ENCODE measurements at places on chromosomes 12 and 14.

GRCh38 chr12:110246636-110247339, 34.3 kb upstream of the ATP2A2 start:
- no peak for DNase-seq

- DNase-seq, result no peak
These were observed 10.3 kb downstream of the PLEKHG3 start for GRCh38 chr14:64714432-64715025.

GRCh38 chr14:102280376-102280962, 24.5 kb downstream of the MOK start:
- no peak for DNase-seq

- DNase-seq, result no peak
These were observed 82.7 kb upstream of the KITLG start for GRCh38 chr12:88662961-88663360.

GRCh38 chr12:122499991-122500684, 594 bp downstream of the ZCCHC8 start:
- DNase-seq, result peak; percentile 8

DNA sequence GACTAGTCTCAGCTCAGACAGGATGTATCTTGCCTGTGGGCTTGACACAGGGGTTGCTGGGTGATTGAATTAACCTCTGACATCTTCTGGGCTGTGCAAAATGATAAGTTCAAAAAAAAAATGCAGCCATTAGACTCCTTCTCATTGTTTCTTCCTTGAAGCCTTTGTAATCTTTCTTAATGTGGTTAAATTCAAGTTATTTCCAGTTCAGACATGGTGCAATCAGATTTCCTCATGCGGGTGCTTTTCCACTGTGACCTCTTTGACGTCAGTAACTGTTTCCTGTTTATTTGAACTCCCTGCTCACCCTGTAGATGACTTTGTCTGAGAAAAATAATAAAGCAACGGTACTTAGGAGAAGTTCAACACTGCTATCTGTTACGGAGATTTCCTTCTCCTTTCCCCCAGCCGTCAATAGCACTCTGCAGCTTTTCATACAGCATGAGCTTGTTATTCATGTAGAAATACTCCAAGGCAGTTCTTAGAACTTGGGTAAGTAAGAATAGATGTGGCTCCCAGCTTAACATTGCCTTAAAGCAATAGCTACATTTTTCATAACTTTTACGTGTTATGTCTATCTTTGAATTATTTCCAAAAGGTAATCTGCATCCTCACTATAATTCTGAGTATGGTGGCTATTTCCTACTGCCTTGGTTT, 155.5 kb downstream of the PRKCH start:
- DNase-seq, result peak; percentile 40

GRCh38 chr14:64253672-64254071, 40.5 kb downstream of the ESR2 start:
- no peak for DNase-seq

DNA sequence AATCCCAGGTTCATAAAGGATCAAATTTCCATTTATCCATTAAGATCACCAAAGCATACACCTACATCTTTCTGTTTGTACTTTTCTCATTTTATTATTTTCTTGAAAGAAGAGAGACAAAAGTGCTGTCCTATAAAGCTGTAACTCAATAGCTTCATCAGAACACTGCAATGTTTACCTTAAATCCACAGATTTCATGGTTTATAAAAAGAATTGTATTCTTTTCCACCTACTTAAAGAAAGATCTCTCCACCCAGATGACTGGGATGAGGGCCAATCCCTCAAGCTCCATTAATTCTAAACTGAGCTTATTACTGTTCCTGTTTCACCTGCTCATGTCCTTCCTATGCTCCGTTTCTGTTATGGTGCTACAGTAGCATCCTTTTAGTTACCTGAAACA, 470.6 kb downstream of the BCAT1 start:
- no peak for DNase-seq

DNA sequence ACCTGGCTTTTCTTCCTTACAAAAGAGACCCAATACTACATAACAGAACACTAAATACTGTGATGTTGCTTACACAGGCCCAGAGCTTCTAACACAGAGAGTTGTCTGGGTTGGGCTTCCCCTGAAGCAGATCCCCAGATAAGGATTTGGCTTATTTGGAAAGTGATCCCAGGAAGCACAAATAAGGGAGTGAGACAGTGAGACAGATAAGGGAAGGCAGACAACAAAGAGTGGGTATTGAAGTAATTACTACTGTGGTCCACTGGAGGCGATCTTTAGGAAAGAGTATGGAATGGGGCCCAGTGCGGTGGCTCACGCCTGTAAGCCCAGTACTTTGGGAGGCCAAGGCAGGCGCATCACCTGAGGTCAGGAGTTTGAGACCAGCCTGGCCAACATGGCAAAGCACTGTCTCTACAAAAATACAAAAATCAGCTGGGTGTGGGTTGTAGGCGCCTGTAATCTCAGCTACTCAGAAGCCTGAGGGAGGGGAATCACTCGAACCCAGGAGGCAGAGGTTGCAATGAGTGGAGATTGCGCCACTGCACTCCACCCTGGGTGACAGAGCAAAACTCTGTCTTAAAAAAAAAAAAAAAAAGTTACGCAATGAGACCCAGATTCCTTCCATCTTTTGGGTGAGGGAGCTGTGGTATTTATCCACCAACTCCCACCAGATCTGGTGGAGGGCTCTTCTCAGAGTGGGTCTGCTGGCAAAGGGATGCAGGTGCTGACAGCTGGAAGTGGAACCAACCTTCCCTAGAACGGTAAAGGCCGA, 10.2 kb upstream of the C12orf43 start:
- no peak for DNase-seq

GRCh38 chr12:79548610-79548924, 142.2 kb downstream of the PAWR start:
- DNase-seq, result no peak

DNA sequence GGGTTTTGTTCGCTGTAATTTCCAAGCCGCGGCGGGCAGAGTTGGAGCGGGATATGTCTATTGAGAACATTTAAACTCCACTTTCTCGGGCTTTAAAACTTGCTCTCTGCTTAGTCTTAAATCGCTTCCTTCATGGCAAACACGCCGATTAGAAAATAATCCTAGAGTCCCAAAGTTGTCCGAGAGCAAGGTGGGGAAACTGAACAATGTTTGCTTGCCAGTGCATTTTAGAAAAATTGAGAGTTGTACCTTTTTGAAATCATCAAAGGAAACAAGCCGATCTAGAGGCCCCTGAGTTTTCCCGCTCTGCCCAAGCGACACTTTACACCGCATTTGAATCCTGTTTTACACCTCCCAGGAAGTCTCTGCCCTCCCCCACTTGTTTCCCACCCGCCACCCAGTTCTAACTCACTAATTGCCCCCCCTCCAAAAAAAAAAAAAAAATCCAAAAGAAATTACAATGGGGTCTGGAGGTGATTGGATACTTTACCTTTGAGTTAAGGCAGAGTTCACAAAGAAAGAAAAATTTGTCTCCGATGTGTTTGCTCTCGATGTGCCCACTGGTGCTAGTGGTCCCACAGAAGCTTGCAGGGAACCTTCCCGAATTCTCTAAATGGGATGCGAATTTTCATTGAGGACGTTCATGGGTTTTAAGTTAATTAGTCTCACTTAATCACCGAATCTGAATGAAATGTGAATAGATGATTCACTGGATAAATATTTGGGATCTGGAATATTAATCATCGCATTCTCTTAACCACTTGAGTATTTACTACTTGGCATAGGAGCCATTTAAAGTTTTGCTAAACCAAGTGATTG, 2.3 kb downstream of the HMGA2 start:
- no peak for DNase-seq

GRCh38 chr12:124364543-124364942, 69.7 kb downstream of the RFLNA start:
- no peak for DNase-seq

- no peak for DNase-seq
These were observed 990.2 kb downstream of the GALC start for GRCh38 chr14:87002776-87003175.

GRCh38 chr12:58916161-58916621, 4.1 kb downstream of the LRIG3 start:
- no peak for DNase-seq

DNA sequence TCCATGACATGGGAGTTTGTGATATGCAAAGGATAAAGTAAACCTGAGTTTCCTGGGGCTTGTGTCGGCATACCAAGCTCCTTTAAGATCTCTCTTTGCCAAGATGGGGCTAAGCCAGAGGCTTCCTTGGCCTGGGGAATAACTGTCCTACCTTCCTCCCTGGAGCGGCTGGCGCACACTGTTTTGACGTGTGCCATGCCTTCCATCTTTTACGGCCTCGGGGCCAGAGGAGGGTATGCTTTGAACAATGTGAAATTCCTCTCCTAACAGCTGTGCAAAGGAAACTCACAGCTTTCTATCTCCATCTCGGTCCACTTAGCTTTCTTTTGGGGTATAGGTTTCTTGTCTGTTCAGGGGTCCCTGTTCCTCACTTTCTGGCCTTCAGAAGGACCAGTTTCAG, 55.2 kb downstream of the NTF3 start:
- no peak for DNase-seq

DNA sequence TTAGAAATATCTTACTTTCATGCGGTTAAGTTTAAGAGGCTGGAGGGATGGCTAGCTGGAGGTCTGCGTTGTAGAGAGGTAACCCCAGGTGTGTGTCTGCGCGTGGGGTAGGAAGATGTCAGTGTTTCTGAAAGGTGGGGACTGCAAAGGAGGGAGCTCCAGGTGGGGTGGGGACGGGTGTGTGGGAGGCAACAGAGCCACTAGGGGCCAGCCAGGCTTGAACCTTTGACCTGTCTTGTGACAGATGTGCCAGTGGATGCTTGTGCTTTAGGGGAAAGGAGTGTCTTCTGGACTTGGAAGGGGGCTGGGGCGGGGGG, 841 bp downstream of the GLI1 start:
- DNase-seq, result no peak

DNA sequence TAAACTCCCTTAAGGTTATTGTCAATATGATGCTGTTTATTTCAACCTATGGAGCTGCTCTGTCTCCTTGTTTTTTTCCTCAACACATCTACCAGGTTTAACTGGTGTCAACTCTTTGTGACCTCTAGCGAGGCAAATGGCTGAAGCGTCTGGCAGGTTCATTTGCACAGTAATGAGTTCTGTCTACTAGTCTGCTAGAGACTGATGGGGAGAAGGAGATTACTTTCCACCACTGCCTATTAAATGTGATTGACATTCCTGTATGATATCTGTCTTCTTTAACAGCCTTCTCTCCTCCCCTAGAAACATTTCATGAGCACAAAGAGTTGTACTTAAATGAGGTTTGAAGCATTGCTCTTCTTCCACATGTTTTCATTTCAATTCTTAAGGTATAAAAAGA, 253.7 kb downstream of the SLC6A15 start:
- no peak for DNase-seq

- DNase-seq, result no peak
These were observed 5.9 kb downstream of the GSG1 start for GRCh38 chr12:13097491-13098011.

DNA sequence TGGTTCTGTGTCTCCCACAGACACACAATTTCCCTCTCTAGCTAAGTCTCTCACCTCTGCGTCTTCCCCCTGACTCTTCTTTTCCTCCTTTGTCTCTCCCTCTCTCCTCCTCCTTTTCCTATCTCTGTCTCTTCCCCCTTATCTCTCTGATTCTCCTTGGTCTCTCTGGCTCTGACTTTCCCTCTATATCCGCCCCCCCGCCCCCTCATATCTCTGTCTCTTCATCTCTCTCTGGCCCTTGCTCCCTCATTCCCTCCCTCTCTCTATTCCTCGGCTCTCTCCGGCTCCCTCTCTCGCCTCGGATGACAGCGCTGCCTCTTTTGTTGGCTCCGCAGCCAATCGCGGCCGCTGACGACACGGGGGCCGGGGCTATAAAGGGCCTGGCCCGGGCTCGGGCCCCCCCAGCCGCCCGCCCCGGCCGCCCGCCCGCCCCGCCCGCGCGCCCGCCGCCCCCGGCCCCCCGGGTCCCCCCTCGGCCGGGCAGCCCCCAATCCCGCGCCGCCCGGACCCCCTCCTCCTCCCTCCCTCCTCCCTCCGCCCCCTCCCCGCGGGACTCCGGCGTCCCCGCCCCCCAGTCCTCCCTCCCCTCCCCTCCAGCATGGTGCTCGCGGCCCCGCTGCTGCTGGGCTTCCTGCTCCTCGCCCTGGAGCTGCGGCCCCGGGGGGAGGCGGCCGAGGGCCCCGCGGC, at the start of gene GDF11:
GDF11 (plus strand) TSS at position 404 of the 687 bp plus-strand sequence; CDS start at position 599, 195 bp downstream.
- no peak for DNase-seq

- DNase-seq, result no peak
These were observed 402.9 kb upstream of the PDE3A start for GRCh38 chr12:19965196-19966038.

DNA sequence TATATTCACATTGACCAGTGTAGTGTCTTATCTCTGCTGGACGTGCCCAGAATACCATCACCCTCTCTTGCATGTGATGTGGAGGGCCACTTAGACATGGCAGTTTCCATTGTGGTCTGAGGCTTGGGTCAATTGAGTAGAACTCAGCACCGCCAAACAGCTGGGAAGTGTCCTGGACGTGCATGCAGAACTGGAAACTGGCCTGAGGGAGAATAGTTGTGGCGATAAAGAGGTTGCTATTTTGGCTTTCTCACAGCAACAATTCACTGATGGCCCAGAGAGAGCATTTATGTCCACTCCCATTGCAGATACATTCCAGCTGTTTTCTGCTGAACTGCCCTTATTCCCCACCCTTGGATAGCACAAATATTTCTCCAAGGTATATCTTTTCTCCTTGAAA, 210.1 kb upstream of the DAAM1 start:
- no peak for DNase-seq

- DNase-seq, result no peak
These were observed 88.6 kb downstream of the NINJ2 start for GRCh38 chr12:574475-575128.

- DNase-seq, result no peak
These were observed 8.0 kb upstream of the HIP1R start for GRCh38 chr12:122827258-122827657.

DNA sequence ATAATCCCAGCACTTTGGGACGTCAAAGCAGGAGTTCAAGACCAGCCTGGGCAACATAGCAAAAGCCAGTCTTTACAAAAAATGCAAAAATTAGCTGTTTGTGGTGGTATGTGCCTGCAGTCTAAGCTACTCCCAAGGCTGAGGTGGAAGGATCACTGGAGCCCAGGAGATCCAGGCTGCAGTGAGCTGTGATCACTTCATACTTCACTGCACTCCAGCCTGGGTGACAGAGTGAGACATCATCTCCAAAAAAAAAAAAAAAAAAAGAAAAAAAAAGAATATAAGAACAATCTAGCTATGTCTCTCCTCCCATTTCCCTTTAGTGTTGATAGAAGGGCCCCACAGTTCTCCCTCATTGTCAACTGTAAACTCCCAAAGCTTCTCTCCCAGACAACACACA, 3.5 kb upstream of the BCAT1 start:
- no peak for DNase-seq

DNA sequence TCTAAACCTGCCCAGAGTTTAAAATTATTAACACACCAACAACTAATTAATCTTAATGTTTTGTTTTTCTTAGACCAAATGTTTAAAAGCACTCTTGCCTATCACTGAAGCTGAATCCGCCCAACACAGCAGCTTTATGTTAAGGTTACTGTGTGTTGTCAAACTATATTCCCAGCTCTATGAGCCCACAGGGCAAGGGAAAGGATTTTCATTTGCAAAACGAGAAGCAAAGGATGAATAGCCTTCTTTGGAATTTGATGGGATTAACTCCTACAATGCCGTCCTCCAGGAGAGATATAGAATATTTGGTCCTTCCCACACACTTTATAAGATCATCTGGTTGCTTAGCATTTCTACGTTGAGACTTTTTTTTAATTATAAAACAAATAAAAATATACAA, 43.7 kb downstream of the DUSP16 start:
- DNase-seq, result no peak

- DNase-seq, result no peak
These were observed 1.4 kb downstream of the ZNF385A start for GRCh38 chr12:54383041-54383609.

- DNase-seq, result no peak
These were observed 88.0 kb upstream of the GSC start for GRCh38 chr14:94857950-94858349.

- DNase-seq, result no peak
These were observed 10.6 kb downstream of the TRHDE start for GRCh38 chr12:72282721-72283120.

All from stimulated activated CD8-positive, alpha-beta memory T cell treated with anti-CD3 and anti-CD28 coated beads, Interleukin-4, amount 100 ng/mL, for 4 hours (primary cell).